ENCODE measurements at places on chromosomes 2 and 18.

DNA sequence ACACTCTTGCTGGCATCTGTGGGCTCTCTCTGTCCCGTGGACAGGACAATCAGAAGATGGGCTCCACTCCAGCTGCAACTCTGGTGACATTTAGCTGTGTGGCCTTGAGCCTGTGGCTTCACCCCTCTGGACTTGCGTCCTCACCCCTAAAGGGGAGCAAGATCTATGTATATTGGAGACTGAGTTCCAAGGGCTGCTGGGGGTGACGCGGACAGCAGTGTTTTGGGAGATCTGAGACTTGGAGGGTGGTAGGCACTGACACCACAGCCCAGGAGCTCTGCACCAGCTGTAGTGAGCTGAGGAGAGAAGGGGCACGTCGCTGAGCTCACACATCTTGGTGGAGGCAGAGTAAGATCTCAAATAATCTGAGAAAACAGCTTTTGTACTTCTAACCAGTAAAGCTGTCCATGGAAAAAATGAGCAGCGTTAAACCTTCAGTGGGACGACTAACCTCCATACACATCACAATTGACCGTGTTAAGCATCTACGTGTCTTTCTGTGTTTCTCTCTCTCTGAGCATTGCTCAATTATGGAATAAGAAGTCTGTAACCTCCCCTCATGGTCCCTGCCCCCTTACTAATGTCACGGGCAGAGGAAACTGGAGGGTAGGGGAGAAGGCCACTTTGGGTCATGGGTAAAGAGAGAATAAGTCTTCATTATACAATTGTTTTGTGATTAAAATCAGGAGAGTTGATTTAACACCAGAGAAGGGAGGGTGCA lies 85.8 kb downstream of the SH3RF3 start:
- DNase-seq, result no peak

DNA sequence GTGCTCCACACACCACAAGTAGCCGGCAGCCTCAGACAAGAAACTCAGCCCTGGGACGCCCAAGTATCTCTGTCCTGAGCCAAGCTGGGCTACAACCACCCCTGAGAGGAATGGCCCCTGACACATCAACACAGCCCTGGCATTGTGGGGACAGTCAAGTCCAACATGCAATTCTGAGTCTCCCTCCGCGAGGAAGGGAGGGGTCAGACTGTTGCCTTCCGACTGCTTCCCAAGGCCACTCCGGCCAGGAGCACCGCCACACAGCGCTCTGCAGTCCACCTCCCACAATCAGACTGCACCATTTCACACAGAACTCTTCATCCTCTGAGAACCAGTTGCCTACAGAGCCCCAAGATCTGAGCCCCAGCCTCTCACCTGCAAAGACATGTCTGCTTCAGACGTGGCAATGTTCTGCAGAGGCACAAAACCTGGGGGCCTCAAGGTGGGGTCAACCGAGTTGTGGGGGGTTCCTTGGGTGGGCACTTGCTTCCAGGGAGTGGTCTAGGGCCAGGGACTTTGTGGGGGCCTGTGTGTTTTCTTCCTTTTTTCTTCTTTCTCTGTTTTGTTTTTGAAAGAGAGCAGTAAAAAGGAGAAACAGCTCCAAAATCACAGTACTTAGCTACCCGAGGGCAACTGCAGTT lies 76.7 kb upstream of the SALL3 start:
- DNase-seq, result no peak

GRCh38 chr2:39483534-39483933 lies 46.4 kb upstream of the MAP4K3 start:
- DNase-seq, result no peak

DNA sequence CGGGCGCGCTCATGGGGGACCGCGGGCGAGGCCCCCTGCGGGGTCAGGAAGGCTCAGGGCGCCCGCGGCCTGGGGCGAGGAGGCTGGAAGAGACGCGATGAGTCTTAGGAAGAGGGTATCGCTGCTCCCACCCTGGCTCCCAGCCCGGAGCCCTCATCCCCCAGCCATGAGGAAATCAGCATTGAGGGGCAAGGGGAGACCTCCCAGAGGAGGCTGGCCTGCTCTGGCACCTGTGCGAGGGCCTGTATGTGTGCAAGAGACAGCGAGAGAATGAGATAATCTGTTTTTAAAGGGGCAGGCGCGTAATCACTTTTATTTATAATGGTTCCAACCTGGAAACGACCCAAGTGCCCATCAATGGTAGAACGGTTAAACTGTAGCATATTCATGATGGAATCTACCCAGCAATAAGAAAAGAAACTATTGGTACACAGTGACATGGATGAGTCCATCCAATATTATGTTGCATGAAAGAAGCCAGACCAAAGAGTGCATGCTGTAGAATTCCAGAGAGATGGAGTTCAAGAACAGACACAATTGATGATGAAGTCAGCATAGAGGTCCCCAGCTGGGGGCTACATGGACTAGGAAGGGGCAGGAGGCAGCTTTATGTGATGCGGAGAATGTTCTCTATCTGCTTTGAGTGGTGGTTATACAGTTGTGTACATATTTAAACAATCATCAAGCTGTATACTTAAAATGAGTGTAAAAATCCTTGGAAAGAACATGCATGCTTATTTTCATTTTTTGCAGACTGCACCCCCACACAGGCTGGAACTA lies 14.4 kb downstream of the FBXO41 start:
- DNase-seq, result no peak

- no peak for DNase-seq
These were observed 1.1 kb upstream of the NCKAP5 start for GRCh38 chr2:133569286-133569830.

All from stimulated activated CD4-positive, alpha-beta T cell treated with anti-CD3 and anti-CD28 coated beads, Interleukin-1b, Interleukin-23, amount 100 ng/mL, for 1 hour (primary cell).